ENCODE measurements at places on chromosomes 16 and 17.

DNA sequence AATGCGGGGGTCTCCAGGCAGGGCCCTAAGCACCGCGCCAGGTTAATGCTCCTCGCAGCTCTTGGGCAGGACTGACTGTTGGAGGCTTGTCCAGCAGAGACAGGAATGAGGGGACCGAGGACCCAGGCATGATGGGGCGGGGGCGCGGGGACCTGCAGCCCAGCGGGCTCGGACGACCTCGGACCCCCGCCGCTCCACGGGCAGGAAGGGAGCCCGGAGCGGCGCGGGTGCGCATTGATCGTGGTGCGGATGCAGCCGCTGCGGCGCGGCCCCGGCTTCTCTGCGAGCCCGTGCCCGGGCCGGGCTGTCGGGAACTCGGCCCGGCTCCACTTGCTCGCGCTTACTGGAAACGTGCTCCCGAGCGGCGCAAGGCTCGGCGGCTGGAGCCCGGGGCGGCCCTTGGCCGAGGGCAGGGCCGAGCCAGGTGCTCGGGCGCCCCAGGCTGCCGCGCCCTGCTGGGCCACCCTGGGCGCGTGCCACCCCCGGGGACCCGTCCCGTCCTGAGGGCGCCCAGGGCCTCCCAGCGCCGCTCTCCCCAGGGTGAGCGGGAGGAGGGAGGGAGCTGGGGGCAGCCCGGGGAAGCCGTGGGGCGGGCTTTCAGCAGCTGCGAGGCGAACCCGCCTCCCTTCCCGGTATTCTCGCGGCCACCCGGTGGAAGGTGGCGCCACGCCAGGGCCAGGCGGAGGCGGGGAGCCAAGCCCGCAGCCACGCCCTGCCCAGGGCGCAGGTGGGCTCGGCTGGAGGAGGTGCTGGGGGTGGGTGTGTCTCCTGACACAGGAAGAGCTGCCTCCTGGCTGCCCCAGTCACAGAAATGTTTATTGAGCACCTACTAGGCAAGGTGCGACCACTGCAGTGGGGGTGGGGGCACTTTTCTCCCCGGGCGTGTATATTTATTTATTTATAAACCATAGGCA, 45.9 kb downstream of the SOCS3 start:
- DNase-seq, result peak; percentile 59

- peak; percentile 57 for DNase-seq
These were observed 70.8 kb downstream of the XPO6 start for GRCh38 chr16:28140788-28141618.

- DNase-seq, result peak; percentile 73
These were observed 106.3 kb upstream of the ZFHX3 start for GRCh38 chr16:73154063-73154870.

- DNase-seq, result no peak
These were observed 8.8 kb downstream of the CD300A start for GRCh38 chr17:74475189-74475588.

- DNase-seq, result no peak
These were observed 515 bp downstream of the SUMO2 start for GRCh38 chr17:75182319-75182568.

- no peak for DNase-seq
These were observed 1.8 kb downstream of the KIAA0513 start for GRCh38 chr16:85029408-85029784.

- DNase-seq, result no peak
These were observed 5.2 kb downstream of the METRNL start for GRCh38 chr17:83084621-83085056.

- peak; percentile 25 for DNase-seq
These were observed 4.0 kb downstream of the CIAO2B start for GRCh38 chr16:66930189-66930588.

DNA sequence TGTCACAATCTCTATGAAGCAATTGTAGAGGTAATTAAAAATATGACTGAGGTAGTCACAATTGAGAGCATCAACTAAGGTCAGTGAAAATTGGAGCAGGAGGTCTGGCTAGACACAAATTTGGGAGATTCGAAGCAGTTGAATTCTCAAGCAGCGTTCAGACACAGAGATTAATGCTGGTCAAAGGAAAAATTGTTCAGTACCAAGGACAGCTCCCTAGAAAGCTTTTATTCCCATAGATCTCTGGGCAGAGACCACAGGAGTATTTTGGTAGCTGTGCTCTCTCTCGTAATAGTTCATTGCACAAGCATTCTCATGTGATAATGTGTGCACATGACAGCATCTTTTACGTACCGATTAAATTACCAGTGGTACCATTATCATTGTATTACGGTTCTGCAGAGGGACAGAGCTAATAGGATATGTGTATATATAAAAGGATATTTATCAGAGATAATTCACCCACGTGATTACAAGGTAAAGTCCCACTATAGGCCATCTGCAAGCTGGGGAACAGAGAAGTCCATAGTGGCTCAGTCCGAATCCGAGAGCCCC, 387.5 kb upstream of the HSBP1 start:
- DNase-seq, result peak; percentile 2

DNA sequence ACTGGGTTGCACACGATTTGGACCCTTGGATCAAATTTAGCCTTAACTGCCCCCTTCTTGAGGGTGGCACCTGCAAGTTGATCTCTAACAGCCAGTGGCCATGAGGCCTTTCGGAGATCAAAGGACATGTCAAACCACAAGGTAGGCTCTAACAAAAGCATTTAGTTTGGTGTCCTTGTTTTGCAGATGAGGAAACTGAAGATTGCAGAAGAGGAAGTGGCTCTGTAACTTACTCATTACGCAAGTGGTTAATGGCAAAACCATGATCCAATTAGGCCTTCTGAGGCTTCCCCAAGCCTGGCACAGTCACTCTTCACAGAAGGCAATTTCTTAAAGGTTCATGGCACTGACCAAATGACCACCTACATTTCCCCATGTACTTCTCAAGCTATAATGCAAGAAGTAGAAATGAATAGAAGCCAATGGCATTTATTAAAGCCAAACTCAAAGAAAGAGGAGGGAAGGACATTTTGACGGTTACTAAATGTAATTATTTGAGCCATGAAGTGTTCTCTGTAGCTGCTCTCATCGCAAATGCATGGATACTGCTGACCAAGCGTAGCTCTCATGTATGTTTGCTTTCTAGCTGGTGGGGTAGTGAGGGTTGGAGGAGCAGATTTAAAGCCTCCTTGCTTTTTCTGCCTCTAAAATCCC, 32.8 kb upstream of the ABCC12 start:
- peak; percentile 91 for DNase-seq

DNA sequence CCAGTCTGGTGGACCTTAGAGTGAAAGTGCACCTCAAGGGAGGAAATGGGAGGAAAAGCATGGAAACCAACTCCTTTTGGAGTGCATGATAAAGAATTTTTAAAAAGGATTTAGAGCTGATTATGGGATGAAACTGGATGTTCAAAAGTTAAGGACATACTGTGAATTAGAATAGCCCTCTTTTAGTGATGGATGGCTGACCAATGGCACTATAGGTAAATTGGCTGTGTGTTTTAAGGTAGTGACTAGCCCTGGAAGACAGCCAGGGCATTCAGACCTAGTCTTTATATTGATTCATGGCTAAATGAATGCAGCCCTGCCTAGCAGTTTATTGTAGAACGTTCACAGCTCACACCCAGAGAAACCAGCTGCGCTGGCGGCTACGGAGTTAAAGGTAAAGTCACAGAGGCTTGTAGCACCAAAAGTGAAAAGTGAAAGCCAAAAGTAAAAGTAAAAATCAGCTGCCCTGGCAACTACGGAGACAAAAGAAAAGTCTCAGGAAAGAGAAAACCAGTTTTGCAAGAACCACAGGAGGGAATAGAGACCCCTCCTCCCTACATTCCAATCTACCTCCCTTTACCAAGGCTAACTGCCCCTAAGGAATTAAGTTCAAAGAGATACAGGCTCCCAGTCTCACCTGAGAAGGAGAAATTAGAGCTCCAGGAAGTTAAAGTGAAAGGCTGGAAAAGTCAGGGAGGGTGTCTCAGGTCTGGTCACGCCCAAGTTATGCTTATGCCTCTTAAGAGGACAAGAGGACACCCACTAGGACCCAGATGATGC, 21.8 kb downstream of the ACSM1 start:
- DNase-seq, result no peak

GRCh38 chr16:73355981-73356380, 308.1 kb upstream of the ZFHX3 start:
- no peak for DNase-seq

- no peak for DNase-seq
These were observed 44.0 kb upstream of the NOG start for GRCh38 chr17:56549501-56549900.

DNA sequence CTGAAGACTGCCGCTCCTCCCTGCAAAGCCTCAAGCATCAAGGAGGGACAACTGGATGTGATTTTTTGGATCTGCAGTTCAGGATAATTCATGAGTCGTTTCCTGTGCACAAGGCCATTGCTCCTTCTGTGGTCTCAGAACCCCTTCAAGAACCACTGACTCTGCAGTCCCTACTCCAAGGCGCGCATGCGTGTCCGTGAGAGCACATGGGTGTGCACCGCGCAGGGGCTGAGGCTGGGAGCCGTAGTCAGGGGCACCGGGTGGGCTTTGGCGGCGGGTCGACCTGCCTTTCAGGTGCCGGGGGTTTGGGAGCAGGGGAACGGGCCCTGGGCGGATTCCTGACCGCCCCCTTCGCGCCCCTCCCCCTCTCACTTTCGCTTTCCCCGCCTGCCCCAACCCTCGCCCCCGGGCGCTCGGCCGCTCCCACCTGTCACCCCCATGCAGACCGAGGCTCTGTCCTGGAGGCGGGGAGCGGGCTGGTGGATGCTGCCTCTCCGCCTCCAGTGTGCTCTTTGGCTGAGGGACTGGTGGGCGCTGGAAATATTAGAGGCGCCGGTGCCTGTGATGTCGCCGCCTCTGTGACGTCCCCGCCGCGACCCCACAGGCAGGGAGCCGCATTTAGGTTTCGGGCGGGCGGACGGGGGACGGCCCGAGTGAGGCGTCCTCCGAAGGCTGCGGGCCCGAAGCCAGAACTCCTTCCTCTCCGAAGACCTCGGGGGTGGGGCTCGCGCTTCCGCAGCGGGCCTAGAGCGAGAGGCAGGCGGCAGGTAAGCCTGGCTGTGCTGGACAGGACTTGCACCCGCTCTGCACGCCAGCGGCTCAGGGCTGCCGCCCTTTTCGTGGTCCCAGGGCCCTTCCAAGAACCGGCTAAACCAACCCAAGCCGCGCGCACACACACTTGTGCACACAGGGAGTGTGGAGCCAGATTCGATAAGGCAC, at the start of gene SPATA32:
SPATA32 (minus strand) TSS at position 518 of the 939 bp plus-strand sequence; CDS start at position 440, 78 bp downstream.
- peak; percentile 14 for DNase-seq

DNA sequence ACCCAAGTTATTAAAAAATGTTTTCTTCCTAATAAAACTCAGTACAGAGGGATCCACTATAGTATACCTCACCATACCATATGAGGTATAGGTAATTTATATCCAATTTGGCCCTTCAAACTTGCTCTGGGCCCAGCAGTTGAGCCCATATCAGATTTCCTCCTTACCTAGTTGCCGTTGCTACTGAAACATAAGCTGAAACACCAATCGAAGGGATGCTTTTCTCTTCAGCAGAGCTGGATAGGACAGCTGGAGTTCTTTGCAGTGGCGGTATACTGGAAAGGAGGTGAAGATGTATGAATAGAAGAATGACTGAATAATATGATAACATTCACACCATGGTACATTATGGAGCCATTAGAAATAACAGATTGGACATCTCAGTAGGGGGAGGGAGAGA, 42.7 kb downstream of the TNRC6C start:
- DNase-seq, result no peak

GRCh38 chr17:7346761-7347614, 5.0 kb upstream of the KCTD11 start:
- DNase-seq, result no peak

- DNase-seq, result no peak
These were observed 1.2 kb upstream of the HSF4 start for GRCh38 chr16:67163164-67163998.

DNA sequence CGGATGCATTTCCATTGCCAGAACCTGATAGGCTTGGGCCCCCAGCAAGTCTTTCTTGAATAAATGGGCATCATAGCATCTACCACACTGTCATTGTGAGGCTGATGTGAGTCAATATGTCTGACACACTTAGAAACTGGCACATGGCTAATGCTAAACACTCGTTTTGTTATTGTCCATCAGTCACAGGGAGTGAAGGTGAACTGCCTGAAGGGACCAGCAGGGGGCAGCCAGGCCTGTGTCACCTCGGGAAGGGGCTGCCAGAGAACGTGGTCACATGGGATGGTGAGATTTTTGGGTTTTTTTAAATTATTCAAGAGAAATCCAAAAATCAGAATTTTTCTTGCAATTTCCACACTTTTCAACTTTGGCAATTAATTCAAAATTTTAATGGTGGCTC, 831 bp upstream of the RCVRN start:
- peak; percentile 8 for DNase-seq

DNA sequence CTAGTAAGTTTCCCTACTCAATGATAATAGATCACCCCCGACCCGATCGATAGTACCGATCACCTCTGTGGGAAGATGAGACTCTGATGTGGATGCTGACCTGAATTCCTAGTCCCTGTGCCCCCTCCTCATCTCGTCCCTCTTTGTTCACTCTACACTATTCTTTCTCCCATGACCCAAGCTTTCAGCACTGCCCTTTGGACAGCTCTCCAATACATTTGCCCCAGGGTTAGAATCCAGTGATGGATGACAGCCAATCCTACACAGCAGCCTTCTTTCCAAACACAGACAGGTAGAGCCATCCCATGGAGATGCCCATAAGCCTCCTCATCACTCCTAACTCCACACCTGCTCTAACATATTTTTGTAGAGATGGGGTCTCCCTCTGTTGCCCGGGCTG, 141.1 kb downstream of the GSG1L start:
- no peak for DNase-seq

GRCh38 chr17:2563061-2563460, 30.4 kb upstream of the PAFAH1B1 start:
- DNase-seq, result no peak

DNA sequence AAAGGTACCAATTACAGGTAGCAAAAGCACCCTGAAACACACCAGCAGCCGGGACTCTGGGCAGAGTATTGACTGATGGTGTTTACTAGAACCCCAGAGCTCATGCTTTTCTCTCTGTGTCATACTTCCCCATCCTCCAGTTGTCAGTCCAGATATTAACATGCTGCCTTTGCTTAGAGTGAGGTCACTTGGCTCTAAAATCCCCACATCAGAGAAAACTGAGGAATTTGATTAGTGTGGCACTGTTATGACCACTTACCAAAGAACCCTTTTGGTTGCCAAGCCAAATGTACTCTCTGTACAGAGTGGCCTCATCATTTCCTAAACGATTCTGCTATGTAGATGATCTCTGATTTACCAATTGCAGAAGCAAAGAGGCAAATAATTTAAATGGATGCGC, 80.4 kb downstream of the ABCC12 start:
- no peak for DNase-seq

- DNase-seq, result no peak
These were observed 58.5 kb downstream of the TBC1D16 start for GRCh38 chr17:79977161-79977631.

DNA sequence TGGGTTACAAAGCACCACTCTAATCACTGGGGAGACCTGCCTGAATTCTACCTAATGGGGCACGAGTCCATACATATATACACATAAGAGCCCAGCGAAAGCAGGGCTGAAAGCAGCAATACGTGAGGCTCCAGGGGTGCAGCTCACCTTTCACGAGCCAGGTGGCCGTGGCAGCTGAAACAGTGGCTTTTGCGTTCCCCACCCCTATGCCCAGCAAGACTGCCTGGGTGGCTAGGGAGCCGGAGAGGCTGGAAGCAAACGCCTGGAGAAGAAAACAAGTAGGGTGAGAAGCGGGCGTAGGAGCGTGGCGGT, 618 bp downstream of the RUSF1 start:
- DNase-seq, result no peak

All from inflammatory macrophage treated with lipopolysaccharide for 1 hour (primary cell).